Kasumi-1 (cell line): ENCODE measurements at places on chromosomes 12 and 14.
A peak's percentile ranks its signal among the peaks of the same experiment; 100 is the strongest.

- no peak for DNase-seq
These were observed 91.2 kb upstream of the PARP11 start for GRCh38 chr12:3964439-3964838.

DNA sequence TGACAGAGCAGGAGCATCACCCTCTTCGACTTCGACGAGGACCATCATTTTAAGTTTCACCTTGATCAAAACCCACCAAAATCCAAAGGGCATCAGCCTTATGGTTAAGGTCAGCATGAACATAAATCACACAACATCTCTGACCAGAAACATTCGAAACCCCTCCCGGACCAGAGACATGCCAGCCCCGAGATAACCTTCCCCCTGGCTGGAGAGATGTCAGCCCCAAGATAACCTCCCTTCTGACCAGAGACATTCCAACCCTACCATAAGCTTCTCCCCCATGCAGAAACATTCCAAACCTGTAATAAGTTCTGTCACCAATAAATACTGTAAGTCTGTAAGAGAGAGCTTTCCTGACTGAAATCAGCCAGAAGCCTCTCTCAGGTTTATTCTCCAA lies 6.3 kb downstream of the PCNX4 start:
- DNase-seq = no peak

- DNase-seq = no peak
These were observed 72.5 kb downstream of the LGMN start for GRCh38 chr14:92675976-92676375.

DNA sequence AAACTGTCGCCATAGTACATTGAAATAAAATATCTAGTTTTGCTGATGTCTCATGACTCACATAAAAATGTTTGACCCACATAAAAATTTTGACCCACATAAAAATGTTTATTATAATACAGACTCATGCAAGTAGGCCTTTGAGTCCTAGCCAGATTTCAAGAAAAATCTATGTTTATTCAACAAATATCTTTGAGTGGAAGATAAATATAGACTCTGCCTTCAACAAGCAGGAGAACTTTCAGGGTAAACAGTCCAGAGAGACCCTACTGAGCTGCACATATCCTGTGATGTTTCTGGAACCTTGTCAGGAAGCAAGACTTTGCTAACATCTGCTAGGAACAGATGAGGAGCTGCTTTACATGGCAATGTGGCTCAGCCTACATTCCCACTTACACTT lies 283.1 kb downstream of the MDGA2 start:
- DNase-seq = no peak

DNA sequence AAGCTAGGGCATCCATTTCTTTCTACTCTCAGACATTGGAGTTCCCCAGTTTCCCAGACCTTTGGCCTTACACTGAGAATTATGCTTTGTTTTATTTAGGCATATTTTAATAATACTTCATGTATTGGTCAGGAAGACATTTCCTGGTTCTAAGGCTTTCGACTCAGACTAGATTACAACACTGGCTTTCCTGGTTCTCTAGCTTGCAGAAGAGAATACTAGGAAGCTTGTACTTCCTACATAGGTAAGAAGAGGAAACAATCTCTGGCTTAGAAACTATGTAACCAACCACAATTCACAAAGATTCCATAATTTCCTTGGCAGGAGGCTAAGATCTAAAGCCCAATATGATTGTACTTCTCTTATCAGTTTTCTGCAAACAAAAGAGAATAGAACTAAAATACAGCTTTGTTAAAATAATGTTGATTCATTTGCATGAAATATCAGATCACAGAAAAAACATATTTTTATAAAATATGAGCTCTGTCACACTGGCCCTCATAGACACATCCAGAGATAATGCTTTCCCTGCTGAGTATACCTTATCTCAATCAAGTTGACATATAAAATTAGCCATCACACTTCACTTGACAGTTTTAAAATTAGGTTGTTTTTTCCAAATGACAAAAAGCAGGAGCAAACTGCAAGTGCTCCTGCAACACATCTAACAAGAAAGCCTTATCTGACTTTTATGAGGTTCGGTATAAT lies 30.5 kb downstream of the CLEC2D start:
- DNase-seq = no peak

DNA sequence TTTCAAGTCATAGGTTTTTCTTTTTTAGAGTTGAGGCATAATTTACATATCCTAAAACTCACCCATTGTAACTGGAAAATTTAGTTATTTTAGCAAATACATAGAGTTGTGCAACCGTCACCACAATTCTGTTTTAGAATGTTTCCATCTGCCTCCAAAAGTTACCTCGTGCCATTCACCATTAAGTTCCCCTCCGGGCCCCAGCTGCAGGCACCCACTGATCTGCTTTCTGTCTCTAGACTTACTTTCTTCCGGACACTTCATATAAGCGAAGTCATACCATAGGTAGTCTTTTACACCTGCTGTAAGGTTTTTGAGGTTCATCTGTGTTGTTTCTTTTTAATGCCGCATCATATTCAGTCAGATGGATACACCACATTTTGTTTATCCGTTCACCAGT lies 28.7 kb downstream of the PPP2R5C start:
- no peak for DNase-seq

DNA sequence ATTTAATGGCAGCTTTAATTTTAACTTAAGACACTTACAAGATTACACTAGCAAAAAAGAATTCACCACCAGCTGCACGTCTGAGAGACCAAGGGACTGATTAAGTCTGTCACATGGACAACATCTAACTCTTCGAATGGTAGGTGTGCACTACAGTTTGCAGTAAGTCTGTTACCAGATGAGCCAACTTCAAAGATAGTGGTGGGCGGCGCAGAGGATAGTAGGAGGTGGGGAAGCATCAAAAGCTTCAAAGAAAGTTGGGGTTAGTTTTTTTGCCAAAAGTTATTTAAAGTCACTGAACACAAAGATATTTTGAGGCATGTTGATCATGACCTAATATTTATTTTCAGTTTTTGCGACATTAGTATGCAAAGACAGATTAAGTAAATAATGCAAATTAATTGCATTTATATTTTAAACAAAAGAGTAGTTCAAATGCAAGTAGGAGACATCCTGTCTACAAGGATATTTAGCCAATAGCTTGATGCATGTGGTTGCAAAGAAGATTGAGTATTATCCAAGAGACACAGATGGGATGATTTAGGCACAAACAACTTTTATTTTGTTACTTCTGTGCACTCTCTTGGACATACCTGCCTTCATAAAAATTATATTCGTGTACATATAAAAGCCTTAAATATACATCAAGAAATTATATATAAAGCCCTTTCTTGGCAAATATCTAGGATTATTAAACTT lies 327.7 kb downstream of the BMP4 start:
- no peak for DNase-seq

- DNase-seq = no peak
These were observed 239.8 kb downstream of the CACNA1C start for GRCh38 chr12:2292560-2292959.

- DNase-seq = no peak
These were observed 30.3 kb upstream of the KLRF1 start for GRCh38 chr12:9796971-9797370.

DNA sequence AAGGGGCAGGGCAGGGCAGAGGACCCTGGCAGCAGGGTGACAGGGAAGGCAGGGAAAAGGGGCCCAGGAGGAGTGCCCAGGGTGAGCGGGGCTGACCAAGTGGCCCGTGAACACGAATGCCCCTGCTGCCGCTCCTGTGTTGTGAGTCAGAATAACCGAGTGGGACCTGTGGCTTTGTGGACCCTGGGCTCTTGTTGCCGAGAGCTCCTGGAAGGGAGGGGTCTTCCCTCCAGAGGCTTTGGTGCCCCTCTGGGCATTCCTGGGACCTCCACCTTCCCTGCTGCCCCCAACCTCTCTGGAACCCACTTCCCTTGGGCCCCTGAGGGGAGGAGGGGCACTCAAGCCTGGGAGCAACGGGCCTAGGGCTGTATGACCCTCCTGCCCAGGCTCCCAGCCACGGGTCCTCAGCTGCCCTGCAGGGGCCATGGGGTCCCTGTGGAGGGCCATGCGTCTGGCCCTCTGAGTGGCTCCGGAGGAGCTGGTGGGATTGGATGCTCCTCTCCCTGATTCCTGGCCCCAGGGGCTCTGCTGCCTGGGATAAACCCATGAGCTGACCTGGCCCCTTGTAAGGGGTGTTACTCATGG lies 319.4 kb downstream of the TMEM121 start:
- no peak for DNase-seq

- peak; percentile 66 for DNase-seq
These were observed 136.1 kb upstream of the WSCD2 start for GRCh38 chr12:107992870-107993451.

GRCh38 chr14:24137529-24138395 lies 1.8 kb downstream of the PSME1 start:
- no peak for DNase-seq

GRCh38 chr12:4553943-4554342 lies 8.1 kb upstream of the DYRK4 start:
- DNase-seq = no peak

GRCh38 chr12:65605019-65605418 lies 219.3 kb upstream of the HMGA2 start:
- no peak for DNase-seq

DNA sequence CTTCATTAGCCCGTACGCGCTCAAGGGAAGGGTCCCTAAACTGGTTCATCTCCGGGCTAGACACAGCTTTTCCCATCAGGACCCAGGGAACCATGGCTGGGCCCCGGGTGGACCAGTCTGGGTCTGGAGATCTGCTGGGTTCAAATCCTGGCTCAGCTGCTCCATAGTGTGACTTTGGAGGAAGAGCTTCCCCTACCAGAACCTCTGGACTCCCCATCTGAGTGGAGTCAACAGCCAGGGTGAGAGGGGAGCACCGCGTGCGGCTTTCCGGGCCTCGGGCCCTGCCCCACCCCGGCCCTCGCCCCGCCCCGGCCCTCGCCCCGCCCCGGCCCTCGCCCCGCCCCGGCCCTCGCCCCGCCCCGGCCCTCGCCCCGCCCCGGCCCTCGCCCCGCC lies 41.2 kb downstream of the BEGAIN start:
- DNase-seq = no peak

GRCh38 chr12:91397866-91398532 lies 215.4 kb upstream of the DCN start:
- no peak for DNase-seq

DNA sequence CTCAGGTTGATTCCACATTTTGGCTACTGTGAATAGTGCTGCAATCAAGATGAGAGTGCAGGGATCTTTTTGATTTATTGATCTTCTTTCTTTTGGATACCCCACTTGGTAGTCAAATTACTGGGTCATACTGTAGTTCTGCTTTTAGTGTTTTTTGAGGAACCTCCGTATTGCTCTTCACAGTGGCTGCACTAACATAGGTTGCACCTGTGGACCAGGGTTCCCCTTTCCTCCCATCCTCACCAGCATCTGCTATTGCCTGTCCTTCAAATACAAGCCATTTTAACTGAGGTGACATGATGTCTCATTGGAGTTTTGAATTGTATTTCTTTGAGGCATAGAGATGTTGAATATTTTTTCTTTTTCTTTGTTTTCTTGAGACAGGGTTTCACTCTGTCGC lies 152.5 kb upstream of the TMEM132C start:
- DNase-seq = no peak

GRCh38 chr14:54567224-54567638 lies 303 bp downstream of the SAMD4A start:
- DNase-seq = no peak

DNA sequence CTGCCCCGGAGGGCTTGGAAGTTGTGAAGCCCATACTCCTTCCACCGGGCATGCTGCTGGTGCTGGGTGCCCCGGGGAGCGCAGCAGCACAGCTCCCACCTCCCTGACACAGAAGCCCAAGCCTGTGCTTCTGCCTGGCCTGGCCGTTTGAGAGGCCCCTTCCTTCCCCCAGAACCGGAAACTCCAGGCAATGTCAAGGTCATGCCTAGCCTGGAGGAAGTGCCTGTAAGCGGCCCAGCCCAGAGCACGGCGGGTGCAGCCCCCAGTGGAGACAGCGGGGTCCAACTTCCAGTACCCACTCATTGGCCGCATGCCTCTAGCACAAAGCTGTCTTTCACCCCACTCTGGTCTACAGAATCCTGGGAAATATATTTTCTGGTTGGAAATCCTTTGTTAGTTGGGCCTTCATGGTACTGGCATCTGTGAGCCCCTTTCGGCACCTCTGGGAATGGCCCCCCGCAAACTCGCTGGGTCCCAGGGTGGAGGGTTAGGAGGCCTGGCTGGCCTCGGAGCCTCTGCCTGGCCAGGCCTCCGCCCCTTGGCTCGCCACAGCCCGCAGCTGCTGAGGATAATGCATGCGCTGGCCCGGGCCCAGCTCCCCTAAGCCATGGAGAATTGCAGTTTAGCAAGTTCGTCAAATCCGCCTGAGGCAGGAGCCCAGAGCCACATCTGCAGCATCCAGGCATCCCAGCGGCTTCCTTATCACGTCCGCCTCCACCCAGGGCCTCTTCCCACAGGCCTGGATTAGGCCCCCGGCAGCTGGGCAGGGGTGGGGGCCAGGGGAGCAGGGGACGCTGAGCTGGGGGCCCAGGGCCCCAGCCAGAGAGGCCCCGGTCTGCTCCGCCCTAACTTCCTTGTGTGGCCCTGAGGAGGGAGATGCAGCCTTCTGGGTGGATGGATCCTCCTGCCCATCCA lies 48.9 kb upstream of the DLK1 start:
- peak; percentile 94 for DNase-seq

DNA sequence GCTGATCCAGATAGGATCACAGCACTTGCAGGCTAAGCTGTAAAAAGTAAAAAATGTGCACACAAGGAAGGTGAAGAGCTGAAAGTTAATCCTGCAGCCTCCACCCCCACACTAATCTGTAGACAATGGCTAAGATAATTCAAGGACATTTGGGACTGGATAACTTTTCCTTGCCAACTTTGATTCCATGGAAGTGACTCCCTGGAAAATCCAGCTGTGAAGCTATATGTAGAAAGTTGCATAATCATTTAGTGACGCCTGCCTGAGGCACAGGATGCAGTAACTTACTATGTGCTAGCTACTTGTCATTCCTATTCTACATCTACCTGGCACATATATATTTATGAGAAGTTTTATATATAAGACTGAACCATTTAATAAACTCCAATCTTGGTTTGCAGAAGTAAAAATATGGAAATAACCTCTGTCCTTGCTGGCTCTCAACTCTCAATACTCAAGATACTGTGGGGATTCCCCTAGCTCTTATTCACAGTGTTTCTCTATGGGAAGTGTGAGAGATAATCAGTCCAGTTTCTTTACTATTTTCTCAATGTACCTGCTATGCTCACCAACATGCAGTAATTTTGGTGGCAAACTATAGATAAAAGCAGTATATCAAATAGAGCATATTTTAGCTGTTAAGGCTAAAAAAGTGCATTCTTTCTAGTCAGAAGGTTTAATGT lies 14.8 kb downstream of the LDHB start:
- no peak for DNase-seq

- DNase-seq = no peak
These were observed 288.4 kb downstream of the CACNA1C start for GRCh38 chr12:2341051-2341751.

GRCh38 chr12:89924191-89924590 lies 215.6 kb upstream of the ATP2B1 start:
- DNase-seq = no peak

DNA sequence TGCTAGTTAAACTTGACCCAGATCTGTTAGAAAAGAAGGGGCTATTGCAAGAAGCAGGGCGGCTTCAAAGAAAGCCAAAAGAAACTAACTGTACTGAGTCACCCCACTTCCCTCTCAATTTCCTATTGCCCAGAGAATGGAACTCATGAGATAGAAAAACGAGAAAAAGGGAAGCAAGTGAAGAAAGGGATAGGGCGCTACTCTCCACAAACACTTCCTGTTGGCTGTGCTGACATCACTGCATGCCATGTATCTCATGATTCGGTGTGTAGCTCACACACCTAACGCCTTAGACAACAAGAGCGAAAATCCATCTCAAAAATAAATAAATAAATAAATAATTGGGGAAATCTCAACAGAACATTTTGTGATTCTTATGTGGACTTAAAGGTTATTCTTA lies 13.0 kb upstream of the P2RX4 start:
- DNase-seq = peak; percentile 92
